Thymus (tissue), 14 donors: ENCODE measurements at places on chromosomes 1 and 21. TPM values are rescaled to one million over a fixed set of nuclear protein-coding genes. Genes with fewer than 3 reads are reported as not detected.

GRCh38 chr1:172141341-172141881 is 279.1 kb upstream of the C1orf105 start:
- DNase-seq = no peak

GRCh38 chr21:41961282-41961701 is 7.5 kb upstream of the C2CD2 start:
- DNase-seq = no peak

DNA sequence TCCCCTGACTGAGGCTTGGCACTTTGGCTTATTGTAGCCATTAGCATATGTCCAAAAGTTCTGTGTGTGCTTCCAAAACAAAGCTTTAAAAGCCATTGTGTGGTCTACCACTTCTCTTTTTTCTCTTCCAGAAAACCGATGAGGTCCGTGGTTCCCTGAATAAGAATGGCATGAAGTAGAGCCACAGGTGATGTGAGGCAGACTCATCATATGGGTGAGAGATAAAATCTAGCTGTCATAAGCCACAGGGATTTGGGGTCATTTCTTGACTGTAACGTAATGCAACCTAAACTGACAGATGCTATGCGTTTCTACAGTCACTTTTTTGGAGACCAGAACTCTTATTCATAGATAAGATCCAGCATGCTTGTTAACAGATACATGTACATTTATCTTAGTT is 7.0 kb upstream of the GREM2 start:
- no peak for DNase-seq

The TRIM17 gene
- 0.09 TPM for total RNA-seq
